ENCODE measurements at places on chromosomes 13 and 19. TPM values are rescaled to one million over a fixed set of nuclear protein-coding genes. Genes with fewer than 3 reads are reported as not detected.

ZNF560 gene
- total RNA-seq: not detected

DNA sequence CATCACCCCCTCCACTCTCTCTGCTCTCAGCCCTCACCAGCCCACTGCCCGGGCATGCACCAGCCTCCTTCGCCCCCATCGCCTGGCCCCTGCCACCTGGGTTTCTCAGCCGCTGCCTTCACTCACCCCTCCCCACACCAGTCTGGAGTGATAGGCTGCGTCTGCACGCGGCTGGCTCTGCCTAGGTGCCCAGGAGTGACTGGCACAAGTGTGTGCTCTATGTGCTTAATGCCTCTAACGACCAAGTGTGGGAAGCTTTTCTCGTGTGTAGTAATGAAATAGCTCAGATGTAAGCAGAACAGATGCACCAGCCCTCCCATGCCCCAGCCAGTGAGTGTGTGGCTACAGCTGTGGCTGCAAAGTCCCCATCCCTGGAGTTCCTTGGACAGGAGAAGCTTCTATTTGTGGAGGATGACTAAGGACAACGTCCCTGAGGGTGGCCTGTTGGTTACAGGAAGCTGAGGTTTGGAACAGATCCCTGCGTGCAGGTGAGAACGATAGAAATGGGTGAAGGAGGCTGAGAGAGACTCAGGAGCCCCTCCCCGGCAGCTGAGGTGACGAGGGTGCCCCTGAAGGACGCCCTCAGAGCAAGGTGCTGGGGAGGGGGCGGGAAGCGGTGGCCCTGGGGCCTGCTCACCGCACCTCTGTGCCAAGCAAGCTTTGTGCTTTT, 35.6 kb downstream of the ATP11A start:
- DNase-seq: no peak

DNA sequence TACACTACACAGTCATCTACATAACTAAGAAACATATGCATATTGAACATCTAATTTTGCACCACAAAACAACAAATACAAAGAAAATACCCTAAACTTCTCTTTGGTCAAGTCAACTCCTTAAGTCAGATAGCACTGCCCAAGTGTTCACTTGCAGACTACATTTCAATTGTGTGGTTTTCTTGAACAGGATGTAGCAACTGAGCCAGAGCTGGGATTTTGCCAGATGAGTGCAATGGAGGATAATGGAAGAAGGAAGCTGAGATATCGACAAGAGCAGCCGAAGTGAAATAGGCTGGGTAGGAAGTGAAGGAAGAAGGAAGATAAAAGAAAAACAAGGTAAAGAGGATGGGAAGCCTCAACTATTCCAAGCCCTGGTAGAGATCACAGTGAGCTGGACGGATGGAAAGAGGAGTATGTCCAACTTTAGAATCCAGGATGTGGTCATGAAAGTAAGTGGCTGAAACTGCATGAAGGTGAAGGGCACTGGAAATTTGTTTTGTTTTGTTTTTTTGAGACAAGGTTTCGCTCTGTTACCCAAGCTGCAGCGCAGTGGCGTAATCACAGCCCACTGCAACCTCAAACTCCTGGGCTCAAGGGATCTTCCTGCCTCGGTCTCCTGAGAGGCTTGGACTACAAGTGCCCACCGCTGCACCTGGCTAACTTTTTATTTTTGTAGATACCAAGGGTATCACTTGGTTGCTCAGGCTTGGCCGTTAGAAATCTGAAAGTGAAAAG, 15.0 kb downstream of the NUFIP1 start:
- peak; percentile 76 for DNase-seq

- DNase-seq: no peak
Measured at GRCh38 chr19:8610936-8611300, 403 bp upstream of the ADAMTS10 start.

DNAJB1 gene
- 58.8 TPM for total RNA-seq

- no peak for DNase-seq
Measured at GRCh38 chr13:21010621-21011020, 50.8 kb downstream of the LATS2 start.

DNA sequence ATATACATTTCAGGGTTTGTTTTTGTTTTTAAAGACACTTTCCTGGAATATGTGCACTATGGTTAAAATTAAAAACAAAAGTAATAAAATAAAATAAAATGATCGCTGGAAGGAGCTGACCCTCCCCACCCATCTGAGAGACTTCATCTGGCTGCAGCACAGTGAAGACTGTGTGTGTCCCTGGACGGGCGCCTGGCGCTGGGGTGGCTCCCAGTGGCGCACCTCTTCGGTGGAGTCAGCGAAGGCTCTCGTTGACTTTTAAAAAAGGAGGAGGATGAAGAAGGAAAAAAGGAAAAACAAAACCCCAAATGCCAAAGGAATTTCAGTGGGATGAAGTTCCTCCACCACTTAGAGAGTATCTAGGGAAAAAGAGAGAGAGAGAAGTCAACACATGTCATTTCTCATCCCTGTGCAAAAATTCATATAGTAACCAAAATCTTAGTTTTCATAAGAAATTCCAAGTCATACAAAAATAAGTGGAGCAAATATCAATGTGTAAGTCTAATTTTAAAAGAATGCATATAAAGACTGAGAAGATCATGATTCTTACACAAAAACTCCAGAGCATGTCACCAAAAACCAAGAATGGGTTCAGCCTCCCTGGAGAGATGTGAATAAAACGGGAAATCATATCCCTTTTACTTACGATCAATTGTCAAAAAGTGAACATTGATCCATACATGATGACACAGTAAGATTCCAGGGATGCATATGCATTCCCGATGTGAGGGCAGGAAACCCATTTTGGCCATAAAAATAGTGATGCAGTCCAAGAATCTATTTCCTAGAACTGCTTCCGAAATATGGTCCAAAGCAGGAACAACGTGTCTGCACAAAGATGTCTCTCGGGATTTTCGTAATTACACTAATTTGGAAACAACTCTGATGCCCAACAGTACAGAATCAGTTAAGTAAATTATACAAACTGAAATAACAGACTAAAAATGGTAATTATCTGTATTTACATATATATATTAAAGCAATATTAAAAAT, 123.8 kb downstream of the STK24 start:
- no peak for DNase-seq

GRCh38 chr13:104286566-104287290, 1220.5 kb upstream of the SLC10A2 start:
- DNase-seq: no peak

DAND5 gene
- total RNA-seq: 9.2 TPM

TBXA2R gene
- 2.0 TPM for total RNA-seq

DNA sequence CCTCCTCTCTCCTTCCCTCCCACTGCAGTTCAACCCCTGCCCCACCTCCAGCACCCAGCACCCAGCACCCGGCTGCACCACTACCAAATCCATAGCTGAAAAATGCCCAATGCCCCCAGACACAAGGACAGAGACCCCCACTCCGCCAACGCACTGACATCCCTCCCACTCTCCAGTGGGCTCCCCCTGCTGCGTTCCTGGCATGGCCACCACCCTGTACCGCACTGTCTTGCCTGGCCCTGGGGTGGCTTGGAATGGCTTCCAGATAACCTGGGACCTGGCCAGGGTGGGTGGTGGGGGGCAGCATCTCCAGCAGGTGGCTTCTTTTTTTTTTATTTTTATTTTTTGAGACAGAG, 5.8 kb upstream of the MKNK2 start:
- DNase-seq: no peak

- no peak for DNase-seq
Measured at GRCh38 chr13:89832827-89833226, 1514.7 kb upstream of the MIR17HG start.

ANGPTL8 gene
- 0.47 TPM for total RNA-seq

- no peak for DNase-seq
Measured at GRCh38 chr19:28884786-28885476, 328.0 kb downstream of the UQCRFS1 start.

SLC1A6 gene
- total RNA-seq: not detected

GRCh38 chr13:99320693-99321481, 13.7 kb upstream of the GPR183 start:
- DNase-seq: no peak

ONECUT3 gene
- total RNA-seq: not detected

DNA sequence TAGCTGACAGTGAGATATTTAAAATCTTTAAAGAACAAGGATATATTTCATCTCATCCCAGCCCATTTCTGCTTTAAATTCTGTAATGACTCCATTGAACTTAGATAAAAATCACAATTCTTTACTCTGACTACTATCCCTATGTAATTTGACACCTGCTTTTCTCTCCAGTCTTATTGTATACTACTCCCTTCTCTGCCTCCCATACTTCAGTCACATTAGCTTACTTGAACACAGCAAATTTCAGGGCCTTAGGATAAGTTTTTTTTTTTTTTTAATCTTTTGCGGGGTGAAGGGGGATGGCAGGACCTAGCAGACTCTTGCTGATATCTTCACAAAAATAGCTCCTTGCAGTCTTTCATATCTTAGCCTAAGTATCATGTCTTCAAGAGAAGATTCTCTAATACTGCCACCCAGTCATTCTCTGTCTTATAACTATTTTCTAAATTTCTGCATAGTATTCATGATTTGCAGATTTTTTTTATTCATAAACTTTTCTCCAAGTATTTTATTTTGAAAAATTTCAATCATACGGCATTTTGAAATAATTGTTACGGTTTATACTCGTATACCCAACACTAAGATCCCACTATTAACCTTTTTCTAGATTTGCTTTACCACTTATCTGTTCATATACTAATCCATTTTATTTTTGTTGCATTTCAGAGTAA, 151.4 kb downstream of the PCCA start:
- no peak for DNase-seq

DNA sequence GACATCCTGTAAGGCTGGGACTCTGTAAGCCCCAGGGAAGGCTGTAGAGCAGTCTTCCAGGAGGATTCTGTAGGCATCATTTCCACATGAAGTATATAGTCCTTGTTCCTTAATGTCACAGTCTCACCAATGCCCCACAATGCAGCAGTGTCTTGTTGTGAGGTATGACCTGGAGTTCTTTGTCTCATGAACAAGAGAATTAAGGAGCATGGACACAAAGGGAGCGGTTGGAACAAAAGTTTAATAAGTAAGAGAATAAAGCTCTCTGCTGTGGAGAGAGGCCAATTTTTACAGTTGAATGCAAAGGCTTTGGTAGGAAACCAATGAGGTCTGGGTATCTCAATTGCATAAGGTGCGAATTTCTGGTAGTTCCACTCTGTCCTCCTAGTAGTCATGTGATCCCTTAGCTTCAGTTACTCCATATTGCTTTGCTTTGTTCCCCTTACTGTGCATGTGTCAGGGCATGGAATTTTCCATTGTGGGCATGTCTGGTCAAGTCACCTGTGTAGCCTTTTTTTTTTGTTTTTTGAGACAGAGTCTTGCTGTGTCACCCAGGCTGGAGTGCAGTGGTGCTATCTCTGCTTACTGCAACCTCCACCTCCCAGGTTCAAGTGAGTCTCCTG, 124.3 kb upstream of the TMTC4 start:
- DNase-seq: no peak

DNA sequence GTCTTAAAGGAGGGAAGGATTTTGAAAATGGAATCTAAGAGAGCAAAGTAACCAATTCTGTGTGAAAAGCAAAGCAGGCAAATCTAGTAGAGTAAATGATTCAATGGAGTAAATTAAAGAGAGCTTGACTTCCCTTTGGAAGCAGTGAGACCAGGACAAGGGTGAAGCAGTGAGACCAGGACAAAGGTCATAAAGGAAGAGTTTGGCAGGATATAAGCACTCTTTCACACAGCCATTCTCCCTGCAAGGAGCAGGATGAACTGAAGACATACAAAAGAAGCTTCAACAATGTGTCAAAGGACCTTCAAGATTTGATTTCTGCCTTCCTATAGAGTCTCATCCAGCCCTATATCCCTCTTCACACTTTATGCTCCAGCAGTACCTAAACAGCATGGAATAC, 123.8 kb downstream of the ENOX1 start:
- DNase-seq: no peak

DNA sequence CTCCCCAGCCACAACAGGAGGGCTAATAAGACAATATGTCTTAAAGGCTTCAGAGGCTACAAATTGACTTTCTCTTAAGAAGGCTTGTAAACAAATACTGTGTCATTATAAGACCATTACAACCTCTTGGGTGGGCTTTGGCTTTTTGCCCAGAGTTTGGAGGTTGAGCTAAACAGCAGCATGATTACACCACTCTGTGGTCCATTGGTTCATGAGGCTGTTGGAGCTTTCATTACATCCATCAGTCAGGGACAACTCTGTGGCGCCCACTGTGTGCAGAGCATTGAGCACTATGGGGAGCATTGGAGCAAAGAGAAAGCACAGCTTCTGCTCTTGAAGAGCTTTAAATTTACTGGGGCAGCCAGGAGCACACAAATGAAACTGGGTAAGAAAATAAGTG, 75.9 kb downstream of the TNFSF11 start:
- DNase-seq: no peak

- DNase-seq: no peak
Measured at GRCh38 chr19:2944403-2944774, 382 bp downstream of the ZNF77 start.

ILF3 gene
- total RNA-seq: 132 TPM

PBX4 gene
- not detected for total RNA-seq

NANOS3 gene
- 2.1 TPM for total RNA-seq

C1QTNF9B gene
- total RNA-seq: not detected

DNA sequence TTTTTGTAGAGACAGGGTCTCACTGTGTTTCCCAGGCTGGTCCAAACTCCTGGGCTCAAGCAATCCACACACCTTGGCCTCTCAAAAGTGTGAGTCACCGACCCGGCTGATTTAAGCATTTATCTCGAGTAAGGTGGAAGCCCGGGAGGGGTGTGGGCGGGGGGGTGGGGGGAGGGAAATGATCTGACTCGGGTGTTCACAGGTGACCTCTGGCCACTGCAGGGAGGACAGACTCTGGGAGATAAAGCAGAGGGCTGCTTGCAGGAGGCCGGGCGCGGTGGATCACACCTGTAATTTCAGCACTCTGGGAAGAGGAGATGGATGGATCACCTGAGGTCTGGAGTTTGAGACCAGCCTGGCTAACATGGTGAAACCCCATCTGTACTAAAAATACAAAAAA, 7.9 kb downstream of the DENND1C start:
- no peak for DNase-seq

STOML3 gene
- not detected for total RNA-seq

FAAP24 gene
- total RNA-seq: 0.97 TPM

NKPD1 gene
- 0.06 TPM for total RNA-seq

ZNF726 gene
- total RNA-seq: 0.25 TPM

RDH8 gene
- not detected for total RNA-seq

GRCh38 chr13:73967397-73968165, 166.6 kb downstream of the KLF12 start:
- DNase-seq: no peak

SLC8A2 gene
- 0.09 TPM for total RNA-seq

DNA sequence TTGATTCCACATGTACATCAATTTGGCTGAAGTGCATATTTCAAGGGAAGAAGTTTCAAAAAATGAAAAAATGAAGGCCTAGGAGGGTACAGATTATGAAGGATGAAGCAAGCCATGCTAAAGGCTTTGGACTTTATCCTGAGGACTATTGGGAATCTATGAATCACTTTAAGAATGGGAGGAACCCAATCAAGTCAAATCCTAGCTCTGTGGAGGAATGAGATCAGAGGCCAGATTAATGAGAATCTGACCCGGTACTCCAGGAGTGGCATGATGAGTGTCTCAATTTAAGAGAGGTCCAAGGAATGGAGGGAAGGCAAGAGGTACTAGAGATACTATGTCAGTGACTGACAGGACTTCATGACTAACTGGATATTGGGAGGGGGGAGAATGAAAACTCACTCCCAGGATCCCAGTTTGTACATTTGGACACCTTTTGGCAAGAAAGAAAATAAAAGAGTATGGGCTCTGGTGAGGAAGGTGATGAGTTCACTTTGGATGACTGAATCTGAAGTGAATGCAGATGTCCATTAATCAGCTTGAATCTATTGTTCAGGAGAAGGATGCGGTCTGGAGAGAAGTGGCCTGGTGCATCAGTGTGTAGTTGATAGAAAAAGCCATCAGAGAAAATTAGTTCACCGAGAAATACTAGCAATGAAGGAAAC, 349.0 kb downstream of the EFNB2 start:
- no peak for DNase-seq

MEIOSIN gene
- total RNA-seq: 0.34 TPM

Measured in right cardiac atrium (tissue), 5 donors.